ENCODE measurements at places on chromosomes 2 and 18.

- DNase-seq: no peak
Measured at GRCh38 chr18:13611142-13611600, 115.2 kb downstream of the FAM210A start.

GRCh38 chr2:42105330-42106256, 57.8 kb downstream of the PKDCC start:
- peak; percentile 47 for DNase-seq

- DNase-seq: no peak
Measured at GRCh38 chr2:1492711-1493430, 79.6 kb downstream of the TPO start.

DNA sequence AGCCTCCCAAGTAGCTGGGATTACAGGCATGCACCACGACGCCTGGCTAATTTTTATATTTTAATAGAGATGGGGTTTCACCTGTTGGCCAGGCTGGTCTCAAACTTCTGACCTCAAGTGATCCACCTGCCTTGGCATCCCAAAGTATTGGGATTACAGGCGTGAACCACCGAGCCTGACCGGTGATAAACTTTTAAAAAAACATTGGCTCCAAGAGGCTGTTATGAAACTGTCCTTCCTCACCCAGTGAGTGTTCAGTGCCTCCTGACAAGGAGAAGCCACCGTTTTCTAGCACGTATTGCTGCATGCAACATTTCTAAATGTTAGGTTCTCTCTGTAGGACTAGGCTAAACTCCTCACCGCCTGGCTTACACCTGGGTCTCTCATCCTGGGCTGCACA, 63.3 kb downstream of the EDAR start:
- DNase-seq: no peak

- no peak for DNase-seq
Measured at GRCh38 chr2:141848191-141848590, 282.6 kb downstream of the LRP1B start.

DNA sequence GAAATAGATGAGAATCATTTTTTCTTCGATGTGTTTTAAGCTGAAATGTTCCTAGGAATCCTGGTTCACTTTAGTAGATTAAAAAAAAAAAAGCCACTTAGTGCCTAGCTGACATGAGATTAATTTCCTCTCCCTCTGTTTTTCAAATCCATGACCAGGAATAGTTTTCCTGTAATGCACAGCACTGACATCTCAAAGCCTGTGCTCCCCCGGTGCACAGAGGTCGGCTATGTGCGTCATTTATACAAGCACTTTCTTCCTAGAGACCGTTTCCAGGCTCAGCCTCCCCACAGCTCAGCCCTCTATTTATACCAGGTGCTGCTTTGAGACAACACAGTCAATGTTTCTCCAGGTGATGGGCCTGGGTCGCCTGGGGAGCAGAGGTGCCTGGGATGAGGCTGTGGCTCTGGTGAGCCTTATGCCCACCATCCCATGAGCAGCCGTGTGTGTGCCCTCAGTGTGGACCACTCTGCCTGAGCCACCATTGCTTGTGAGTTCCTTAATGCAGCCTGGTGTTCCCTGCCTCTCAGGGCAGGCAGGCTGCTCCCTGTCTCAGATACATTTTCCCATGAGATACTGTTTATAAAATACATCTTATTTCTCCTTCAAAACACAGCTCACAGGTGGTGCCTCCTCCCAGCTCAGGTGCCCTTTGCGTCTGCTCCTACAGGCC, 515.7 kb upstream of the HS6ST1 start:
- DNase-seq: no peak

DNA sequence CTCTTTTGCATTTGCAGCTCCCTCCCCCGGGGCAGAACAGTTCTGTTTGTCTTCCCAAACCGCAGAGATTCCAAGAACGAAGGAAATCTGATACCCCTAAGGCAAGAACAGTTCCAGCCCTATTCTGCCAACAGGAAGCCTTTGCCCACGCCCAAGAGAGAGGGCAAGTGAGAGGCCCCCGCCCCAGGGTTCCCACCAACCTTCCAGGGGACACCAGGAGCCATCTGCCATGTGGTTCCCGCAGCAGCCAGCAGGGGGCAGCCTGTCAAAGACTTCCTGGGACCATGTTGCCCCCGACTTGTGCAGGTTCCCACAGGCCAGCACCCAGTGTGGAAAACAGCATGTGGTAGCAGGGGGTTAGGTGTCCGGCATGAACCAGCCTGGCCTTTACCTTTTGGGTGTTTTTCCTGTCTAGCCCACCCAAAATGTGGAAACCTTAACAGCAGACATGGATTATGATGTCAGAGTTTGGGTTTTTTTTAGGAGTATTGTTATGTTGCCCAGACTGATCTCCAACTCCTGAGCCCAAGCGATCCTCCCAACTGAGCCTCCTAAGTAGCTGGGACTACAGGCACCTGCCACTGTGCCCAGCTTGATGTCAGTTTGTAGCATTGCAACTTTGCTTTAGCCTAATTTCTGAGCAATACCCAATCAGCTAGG, 21.7 kb upstream of the EFHD1 start:
- peak; percentile 50 for DNase-seq

DNA sequence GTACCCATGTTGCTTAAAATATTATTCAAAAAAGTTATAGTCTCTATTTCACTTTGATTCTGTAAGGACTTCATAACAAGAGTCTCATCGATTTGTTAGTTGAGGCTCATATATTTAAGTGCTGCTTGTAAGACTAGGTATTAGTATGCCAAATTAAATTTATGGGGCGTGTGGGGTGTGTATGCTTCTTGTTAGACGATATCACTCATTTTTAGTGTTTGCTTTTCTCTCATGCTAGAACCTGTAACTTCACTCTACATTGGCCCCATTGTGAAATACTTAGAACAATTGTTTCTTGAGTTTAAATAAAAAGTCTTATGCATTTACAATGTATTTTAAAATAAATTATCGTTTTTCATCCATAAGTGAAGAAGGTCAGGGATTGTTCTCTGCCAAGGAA, 63.6 kb downstream of the CTNNA2 start:
- no peak for DNase-seq

GRCh38 chr18:74289137-74289536, 2.6 kb downstream of the CYB5A start:
- no peak for DNase-seq

DNA sequence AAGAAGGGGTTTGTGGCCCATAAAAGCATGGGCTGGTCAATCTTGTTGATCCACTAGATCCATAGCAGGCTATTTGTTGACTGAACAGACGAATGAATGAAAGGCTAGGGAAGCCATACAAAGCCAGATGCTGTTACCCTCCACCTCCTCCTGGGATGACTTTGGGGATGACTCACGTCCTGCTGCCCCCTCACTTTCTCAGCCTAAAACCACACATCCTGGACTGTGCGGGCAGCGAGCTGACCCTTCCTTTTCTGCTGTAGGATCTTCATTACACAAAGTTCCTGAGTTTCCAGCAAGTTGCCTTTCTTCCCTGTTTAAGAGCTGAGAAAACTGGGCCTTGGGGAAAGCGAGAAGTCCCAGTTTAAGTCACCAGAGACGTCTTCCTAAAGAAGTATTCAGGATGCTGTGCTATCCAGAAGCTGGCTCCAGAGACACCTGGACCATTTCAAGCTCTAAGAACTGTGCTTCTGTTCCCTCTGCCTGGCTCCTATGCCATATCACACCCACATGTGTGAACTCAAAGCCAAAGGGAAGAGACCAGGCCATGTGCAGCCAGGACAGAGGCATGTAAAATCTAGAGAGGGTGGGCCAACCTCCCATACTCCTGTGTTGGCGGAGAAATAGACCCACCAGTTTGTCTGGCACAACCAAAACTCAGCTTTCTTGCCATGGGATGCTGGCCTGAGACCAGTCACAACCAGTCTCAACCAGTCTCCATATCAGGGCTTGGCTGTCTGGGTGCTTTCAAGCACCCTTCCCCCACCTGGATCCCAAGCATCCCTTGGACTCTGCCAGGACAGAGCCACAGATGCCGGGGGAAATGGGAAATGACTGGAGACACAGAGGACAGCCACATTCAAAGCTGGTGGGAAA, 4.7 kb upstream of the SLC20A1 start:
- no peak for DNase-seq

DNA sequence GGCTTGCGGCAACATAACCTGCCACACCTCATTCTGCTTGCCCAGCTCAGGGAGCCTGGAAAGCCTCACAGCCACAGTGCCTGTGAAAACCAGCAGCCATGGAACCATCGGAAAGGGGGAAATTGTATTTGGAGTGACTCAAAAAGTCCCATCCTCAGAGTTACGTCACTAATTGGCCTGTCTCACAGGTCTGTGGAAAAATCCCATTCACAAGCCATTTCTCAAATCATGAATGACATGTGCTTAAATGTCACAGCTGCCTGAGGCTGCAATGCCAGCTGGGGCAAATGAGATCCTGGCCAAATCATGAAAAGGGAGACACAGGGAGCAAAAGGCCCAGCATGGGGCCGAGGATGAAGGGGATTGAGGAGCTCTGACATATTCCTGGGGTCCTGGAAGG, 486.9 kb upstream of the RAB6C start:
- no peak for DNase-seq

DNA sequence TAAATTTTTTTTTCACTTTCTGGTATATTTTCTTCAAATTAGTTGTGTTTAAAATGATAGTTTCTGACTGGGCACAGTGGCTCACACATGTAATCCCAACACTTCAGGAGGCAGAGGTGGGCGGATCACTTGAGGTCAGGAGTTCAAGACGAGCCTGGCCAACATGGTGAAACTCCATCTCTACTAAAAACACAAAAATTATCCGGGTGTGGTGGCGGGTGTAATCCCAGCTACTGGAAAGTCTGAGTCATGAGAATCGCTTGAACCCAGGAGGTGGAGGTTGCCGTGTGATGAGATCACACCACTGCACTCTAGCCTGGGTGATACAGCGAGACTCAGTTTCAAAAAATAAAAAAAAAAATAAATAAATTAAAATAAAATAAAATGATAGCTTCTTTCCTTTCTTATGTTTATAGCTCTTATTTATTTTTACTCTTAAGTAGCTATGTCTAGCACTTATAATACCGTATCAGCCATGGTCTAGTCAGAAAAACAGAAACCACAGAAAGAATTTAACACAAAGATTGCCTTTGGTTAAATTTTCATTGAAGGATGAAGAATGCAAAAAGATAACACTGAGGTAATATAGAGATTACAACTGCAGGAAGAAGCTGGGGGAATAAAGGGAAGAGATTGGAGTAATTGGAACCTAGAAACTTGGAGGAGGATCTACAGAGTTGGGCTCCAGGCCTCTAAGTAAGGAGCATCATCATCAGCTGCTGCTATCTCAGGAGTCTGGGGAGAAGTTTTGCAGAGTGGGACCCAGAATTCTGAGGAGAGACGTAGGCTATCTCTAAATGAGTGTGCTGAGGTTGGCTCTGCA, 54.7 kb upstream of the MBOAT2 start:
- no peak for DNase-seq

GRCh38 chr2:238979636-238980035, 131.8 kb downstream of the TWIST2 start:
- no peak for DNase-seq

GRCh38 chr2:81437456-81438000, 1133.0 kb upstream of the LRRTM1 start:
- DNase-seq: no peak

GRCh38 chr2:141728886-141729285, 401.9 kb downstream of the LRP1B start:
- DNase-seq: no peak

GRCh38 chr18:41639218-41639617, 315.8 kb upstream of the PIK3C3 start:
- DNase-seq: no peak

- no peak for DNase-seq
Measured at GRCh38 chr18:41933778-41934177, 21.3 kb upstream of the PIK3C3 start.

GRCh38 chr2:173931751-173932150, 33.4 kb downstream of the SP3 start:
- no peak for DNase-seq

- DNase-seq: no peak
Measured at GRCh38 chr18:62898359-62898758, 183.0 kb downstream of the PHLPP1 start.

- DNase-seq: no peak
Measured at GRCh38 chr18:76997951-76998808, 134.4 kb downstream of the MBP start.

DNA sequence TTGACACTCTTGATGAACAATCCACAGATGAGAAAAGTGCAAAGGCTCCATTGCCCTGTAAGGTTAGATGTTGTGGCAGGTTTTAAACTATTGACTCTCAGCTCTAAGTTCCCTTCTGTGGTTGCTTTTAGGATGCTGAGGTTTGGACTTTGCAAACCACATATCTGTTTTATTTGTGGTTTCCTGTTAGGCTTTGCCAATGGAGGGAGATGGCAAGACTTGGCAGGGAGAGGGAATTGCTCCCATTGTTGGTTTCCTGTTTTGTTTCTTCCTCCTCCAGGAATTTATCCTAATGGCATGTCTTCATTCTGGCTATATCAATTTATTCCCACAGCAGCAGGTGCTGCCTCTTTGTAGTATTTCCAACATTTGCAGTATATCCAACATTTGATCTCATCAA, 772.3 kb downstream of the LRRTM4 start:
- DNase-seq: no peak

- DNase-seq: no peak
Measured at GRCh38 chr2:134152045-134153010, 101.5 kb upstream of the MGAT5 start.

DNA sequence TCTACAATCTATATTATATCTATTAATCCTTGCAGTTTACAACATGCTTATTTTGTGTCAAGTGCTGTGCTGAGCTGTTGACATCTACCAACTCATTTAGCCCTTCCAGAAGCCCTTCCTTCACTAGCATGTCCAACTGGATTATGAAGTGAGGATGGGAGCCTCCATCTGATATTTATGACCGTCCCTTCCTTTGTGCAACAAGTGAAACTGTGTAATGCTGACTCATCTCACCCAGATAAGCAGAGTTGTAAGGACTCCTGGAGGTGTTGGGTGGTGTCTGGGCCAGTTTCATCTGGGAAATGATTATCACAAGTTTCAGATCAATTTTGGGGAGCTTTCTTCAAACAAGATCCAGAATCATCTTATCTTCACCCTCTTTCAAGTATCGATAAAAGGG, 156.6 kb upstream of the ETAA1 start:
- no peak for DNase-seq

DNA sequence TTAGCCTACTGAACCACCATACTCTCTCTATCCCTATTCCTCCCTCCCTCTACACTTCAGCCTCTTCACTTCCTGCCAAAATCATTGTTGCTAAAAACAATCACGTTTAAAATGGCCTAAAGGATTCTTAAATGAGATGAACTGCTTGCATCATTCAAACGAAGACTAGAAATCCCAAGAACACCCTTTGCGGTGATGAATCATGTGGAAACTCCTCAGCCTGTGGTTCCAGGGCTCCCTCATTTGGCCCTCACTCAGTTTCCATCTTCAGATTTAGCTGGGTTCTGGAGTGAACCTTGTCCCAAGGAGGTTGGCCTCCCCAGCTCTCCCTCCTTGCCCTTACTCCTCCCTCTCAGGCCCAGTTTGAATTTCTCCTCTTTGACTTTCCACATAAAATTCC, 125.6 kb upstream of the CDC42EP3 start:
- DNase-seq: no peak

- DNase-seq: no peak
Measured at GRCh38 chr2:1749489-1750119, 5.3 kb upstream of the PXDN start.

DNA sequence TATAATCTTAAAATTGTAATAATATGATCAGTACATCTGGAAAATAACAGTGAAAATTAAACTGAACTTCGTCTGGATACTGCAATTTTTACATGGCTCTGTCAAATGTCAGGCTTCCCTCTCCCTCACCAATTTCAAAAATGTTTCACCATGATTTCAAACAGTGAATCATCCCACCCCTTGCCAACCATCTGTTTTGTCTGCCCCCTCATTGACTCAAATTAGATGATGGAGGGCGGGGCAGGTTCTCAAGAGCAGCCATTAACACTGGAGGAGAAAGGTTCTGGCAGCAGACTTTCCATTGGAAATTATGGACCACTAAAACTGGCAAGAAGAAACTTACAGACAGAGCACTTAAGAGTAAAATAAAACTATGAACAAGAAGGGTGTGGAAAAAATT, 1195.7 kb upstream of the ZEB2 start:
- DNase-seq: no peak
